ENCODE measurements at places on chromosomes 1 and 21. TPM values are rescaled to one million over a fixed set of nuclear protein-coding genes. Genes with fewer than 3 reads are reported as not detected.

ANGPTL3 gene
- not detected for total RNA-seq

TACSTD2 gene
- total RNA-seq = not detected

MPL gene
- not detected for total RNA-seq

TTC24 gene
- total RNA-seq = 3.1 TPM

PADI2 gene
- total RNA-seq = not detected

CRNN gene
- total RNA-seq = not detected

TFF2 gene
- not detected for total RNA-seq

OR6P1 gene
- not detected for total RNA-seq

SPRR2E gene
- total RNA-seq = not detected

FMO5 gene
- not detected for total RNA-seq

DNA sequence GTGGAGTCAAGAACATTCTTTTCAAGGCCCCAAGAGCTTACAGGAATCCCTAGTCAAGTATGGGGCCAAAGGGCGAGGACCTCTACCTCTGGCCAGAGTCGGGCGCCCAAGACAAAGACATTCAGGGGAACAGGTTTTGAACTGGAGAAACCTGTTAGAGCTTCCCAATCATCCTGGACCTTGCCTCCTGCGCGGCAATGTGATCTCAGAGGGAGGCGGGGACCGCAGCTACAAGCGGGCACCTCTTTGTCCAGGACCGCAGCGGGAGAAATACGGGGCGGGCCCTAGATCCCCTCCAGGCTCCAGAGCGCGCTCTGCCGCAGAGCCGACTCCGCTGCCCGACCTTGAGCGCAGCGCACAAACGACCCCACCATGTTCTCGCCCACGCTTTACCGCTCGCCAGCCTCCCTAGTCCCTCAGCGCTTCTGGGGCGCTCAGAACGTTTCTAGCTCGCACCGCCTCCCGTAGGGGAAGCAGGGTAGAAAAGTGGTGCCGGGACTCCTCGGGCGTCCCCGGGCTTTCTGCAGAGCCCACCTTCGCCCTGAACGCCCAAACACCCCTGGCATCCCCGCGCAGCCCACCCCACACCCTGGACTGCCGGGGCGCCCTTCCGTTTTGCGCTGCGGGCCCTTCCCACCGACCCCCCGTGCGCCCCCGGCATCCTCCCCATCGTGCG, 28.1 kb downstream of the RABIF start:
- peak; percentile 48 for DNase-seq

- no peak for DNase-seq
Observed at GRCh38 chr21:42533306-42533962, 19.8 kb downstream of the SLC37A1 start.

DNA sequence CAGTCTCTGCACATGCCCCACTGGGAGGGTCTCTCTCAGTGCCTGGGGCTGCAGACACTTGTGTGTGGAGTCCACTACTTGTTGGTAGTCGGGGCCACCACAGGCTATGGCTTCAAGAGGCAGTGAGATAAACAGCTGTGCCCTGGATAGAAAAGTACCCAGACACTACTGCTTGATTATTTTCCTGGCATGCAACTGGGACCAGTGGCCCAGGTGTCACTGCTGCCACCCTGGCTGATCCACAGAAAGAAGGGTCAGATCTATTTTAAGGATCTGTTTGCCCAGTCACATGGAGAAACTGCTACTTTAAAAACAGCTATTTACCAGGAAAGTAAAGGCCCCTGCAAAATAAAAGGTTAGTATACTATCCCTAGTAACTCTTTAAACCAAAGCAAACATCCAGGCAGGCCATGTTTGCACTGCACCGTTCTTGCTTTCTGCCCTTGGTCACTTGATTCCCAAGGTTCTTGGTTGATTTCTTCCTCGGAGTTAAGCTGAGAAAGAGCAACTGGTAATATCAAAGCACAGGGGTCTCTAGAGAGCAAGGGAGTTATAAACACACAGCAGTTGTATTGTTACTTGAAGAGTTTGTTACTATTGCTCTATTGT, 99.9 kb downstream of the GLUL start:
- DNase-seq = no peak

DNA sequence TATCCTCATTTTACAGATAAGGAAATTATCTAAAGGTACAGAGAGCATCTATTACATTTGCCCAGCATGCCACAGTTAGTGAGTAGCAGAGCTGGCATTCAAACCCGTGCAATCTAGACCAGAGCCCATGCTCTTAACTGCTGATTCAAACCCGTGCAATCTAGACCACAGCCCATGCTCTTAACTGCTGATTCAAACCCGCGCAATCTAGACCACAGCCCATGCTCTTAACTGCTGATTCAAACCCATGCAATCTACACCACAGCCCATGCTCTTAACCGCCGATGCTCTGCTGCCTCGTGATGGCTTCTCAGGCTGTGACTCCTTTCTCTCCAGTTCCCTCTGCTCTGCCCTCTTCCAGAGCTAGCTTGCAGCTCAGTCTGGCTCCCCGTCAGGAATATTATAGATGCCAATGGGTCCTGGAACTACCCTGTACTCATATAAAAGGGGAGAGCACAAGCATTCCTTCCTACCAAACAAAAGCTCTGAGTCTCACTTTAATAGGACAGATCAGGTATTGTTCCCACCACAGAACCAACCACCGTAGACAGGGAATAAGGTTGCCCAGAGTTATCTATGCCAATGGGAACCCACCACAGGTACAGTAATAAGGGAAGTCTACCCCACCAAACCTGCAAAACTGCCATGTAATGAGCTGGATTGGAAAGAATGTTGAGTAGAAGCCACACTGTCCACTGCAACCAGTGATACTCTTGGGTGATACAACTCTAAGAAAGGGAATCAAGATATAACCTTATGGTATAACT, 78.4 kb downstream of the SMYD3 start:
- no peak for DNase-seq

GRCh38 chr1:153192697-153193096, 10.5 kb upstream of the LELP1 start:
- peak; percentile 17 for DNase-seq

GRCh38 chr1:172447641-172448040, 3.8 kb upstream of the PIGC start:
- DNase-seq = no peak

DNA sequence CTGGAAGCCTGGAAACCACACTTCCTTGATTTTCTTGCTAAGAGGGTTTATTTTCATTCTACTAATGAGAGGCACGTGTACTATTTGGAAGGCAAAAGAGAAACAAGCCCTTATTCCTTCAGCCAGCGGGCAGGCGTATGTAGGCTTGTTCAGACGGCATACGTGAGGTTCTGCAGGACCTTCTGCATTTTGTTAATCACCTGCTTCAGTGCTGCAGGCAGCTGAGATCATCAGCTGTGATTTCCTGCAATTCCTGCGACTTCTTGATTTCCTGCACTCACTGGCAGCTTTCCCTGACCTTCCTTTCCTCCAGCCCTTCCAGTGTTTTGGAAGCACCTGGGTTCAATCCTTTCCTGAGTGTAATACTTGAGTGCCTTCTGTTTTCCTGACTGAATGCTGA, 43.4 kb downstream of the TSNAX start:
- no peak for DNase-seq

DNA sequence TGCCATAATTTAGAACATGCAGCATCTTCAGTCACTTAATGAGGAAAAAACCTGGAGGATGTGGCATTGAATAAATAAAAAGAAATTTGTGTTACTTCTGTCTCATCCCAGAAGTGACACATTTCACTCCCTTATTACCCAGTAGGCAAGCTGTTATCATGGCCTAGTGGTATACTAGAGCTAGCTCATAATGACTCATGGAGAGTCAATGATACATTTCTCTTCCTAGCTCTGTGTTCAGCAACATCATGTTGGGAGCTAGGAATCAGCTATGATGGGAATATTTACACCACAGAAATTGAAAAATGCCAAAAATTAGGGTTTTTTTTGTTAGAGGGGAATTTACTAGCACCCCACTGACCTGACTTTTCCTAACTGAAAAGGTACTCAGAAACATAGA, 182.7 kb downstream of the HMCN1 start:
- DNase-seq = no peak

DNA sequence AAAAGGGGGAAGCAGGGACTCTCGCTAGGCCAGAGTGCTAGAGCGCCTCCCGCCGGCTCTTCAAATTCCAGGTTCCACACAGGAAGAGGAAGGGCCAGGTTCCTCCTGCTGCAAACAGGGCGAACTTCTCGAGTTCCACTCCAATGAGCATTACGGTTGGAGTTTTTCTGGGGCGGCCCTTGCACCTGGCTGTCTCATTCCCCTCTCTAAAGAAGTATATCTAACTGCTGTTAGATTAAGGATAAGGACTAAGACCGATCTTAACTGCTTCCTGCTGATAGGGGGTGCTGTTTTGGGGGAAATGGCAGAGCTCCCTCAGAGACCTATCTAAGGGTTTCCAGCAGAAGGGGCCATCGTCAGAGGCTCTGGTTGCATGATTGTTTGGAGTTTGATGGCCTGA, 138.0 kb downstream of the RABGAP1L start:
- DNase-seq = no peak

- DNase-seq = peak; percentile 10
Observed at GRCh38 chr1:178725466-178726086, 532 bp downstream of the RALGPS2 start.

DNA sequence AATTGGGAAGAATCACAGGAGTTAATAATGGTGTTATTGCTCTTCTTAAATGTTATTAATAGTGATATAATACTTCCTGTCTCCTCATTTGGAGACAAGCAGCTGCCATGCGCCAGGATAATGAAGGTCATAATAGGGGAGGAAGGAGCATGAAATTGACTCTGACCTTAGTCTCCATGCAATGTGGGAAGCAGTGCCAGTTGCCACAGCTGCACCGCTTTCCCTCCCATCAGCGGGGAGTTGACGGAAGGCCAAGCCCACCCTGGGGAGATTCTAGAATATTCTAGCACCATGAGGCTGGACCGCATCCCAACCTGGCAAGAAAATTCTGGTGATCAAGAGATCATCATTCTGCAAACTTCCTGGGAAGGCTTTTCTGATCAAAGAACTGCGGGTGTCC, 11.0 kb upstream of the OLIG1 start:
- DNase-seq = no peak

DNA sequence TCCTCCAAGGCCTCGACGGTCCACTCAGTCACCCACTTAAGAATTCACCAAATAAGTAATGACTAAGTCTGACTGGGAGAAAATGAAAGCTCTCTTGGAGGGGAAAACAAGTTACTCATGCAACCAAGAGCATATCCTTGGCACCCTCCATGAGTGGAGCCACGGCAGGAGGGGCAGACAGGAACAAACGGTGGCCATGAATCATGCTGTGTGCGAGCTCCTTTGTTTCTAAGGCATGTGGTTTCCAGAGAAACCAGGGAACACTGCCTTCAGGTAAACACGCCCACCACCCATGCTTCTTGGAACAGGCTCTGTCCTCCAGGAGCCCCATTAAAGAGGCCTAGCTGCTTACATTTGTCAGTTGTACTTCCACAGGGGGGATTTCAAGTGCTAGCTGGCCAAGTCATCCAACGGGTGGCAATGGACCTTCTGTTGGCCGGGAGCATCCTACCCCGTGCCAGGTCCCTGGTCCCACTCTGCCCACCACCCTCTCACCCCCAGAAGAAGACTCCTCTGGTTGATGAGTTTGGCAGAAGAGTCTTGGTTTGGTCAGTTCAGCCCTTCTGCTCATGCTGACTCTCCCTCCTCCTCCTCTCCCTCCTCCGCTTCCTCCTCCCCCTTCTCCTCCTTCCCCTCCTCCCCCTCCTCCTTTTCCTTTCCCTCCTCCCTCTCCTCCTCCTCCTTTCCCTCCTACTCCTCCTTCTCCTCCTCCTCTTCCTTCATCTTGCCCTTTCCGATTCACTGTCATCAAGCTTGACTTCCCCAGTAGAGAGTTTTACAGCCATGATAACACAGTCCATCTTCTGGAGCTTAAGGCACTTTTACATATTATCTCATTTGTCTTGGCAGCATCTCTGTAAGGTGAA, 107.6 kb downstream of the CCDC185 start:
- DNase-seq = peak; percentile 45

DNA sequence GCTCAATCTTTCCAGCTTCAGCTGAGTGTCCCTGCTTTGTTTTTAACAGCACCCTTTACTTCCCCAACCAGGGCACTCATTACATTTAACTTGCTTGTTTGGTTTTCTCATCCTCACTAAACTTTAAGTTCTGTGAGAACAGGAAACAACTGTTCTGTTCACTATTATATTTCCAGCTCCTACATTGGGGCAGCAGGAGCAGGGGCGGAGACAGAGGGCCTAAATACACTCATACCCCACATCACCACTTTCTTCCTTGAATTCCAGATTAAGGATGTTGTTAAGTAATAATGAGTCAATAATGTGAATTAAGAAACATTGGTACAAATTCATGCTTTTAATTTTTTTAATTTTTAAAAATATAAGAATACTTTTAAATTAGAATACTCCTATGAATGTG, 6.0 kb downstream of the DRAM2 start:
- DNase-seq = no peak

DNA sequence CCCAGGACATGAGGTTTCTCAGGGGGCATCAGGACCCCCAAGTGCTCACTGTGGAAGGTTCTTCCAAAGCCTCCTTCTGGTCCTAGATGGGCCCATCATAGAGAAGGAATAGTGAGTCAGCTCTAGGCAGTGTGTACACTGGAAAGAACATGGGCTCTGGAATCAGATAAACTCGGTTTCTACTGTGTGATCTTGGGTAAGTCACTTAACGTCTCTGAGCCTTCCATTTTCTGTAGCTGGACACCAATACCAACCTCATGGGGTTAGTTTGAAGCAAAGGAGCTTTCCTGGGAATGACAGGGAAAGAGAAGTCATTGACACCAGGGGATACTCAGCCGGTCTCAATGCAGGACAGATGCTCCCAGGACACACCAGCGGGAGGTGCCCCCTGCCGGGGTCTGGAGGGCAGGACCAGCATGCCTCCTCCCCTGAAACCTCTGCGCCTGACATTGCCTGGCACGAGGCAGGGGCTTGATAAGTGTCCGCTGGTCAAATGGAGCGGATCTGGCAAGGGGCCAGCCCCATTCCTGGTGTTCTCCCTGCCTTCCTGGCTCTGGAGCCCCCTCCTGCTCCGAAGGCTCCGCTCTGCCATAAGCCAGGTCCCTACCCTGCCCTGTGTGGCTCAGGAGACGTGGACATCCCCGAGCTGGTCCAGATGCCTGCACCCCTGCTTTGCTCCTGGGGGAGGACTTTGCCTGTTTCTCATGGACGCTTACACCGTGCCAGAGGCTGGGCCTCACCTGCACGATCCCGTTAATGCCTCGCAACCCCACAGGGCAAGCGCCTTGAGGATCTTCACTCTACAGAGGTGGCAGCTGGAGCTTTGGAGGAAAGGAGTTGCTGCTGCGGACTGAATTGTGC, 52.8 kb downstream of the EDN2 start:
- no peak for DNase-seq

DNA sequence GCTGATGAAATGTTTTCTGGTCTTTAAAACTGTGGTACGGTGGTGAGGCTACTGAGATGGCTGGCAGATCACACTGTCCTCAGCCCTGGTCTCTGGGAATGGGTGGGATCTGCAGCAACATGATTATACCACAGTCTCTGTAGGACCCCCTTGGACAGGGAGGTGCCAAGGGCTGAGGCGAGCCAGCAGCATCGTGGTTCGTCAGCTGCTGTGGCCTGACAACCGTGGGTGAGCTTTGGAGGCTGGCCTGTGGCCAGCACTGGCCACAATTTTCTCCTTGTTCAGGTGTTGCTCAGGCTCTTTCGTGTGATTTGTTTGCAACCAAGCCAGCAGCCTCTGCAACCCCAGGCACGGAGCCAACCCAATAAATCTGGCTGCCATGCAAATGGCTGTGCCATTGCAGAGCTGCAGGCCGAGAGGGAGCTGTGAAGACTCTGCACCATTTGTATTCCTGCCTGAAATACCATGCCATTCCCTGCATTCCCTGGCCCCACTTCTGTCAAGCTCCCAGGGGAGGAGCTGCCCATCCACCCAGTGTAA, 70.9 kb downstream of the PCP4 start:
- DNase-seq = no peak

All from activated naive CD4-positive, alpha-beta T cell treated with anti-CD3 and anti-CD28 coated beads for 36 hours (primary cell).